ENCODE measurements at places on chromosomes 12 and 14.

DNA sequence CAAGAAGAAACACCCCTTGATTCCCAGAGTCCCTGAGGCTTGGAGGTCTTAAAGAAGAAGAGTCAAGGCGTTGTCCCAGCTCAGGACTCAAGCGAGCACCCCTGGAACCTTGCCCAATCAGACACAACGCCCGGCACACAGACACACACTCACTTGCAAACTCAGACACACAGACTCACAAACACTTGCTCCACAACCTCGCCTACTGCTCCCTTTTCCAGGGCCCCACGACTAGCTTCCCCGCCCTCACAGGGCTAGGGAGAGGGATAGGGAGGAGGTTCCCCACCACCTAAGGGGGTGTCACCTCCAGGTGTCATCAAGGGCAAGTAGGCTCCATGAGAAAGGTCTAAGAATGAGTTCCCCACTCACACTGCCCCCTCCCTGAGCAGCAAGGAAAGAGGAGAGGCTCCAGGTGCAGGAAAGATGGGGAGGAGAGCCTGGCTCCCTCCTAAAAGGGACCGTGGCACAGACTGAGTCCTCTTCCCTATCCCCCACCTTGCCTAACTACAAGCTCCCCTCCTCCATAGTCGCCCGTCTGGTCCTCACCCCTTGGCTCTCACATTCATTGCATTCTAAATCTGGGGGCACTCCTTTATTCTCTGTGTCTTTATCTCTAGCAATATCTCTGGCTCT lies 717 bp downstream of the WNT10B start:
- no peak for DNase-seq

DNA sequence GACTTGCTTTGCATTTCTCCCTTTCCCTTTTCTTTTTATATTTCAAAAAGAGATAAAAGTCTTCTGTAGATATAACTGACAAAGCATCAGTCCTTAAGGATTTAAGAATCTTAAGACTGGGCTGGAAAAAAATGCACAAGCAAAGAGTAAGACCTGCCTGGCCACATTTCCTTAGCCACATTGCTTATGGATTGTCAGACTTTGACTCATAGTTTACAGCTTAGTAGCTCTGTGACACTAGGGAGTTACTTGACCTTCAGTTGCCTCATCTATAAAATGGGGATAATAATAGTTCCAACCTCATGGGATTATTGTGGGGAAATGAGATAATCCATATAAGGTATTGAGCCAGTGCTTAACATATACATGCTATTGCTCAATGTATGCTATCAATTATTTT lies 66.4 kb upstream of the STK38L start:
- DNase-seq = no peak

- DNase-seq = no peak
Observed at GRCh38 chr12:108604208-108604941, 6.5 kb upstream of the TMEM119 start.

DNA sequence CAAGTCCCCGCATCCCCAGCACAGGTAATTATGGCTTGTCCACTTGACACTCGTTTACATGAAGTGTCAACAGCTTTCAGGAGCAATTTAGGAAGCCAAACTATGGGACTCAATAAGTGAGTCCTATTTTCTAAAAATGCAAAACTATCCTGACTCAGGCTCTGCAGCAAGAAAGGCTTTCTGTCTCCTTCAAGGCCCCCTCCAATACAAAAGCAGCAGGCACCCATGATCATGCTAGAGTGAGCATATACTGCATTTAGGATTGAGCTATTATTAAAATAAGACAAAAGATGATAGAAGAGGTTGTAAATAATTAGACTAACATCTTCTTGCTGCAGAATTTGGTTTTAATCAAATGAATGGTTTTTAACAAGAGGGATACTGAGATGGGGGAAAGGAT lies 3.2 kb downstream of the SIX6 start:
- no peak for DNase-seq

DNA sequence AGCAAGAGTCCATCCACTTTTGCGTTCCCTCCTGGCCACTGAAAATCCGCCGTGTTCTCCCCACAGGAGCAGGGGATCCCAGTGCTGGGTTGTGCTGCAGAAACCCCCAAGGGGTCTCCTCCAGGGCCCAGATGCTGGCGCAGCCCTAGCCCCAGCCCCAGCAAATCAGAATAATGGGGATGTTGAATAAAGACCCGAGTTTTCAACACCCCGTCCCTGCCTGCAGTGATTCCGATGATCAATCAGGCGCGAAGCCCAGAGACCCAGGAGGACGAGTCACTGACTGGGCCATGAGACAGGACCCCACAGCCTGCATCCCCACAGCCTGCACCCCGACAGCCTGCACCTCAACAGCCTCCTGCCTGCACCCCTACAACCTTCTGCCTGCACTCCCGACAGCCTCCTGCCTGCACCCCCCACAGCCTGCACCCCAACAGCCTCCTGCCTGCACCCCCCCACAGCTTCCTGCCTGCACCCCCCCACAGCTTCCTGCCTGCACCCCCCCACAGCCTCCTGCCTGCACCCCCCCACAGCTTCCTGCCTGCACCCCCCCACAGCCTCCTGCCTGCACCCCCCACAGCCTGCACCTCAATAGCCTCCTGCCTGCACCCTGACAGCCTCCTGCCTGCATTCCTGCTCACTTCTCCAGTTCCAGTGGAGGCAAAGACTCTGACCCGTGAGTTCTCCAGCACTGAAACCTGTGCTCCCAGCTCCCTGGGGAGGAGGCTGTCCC lies 37.2 kb downstream of the TNFAIP2 start:
- no peak for DNase-seq

GRCh38 chr12:120998435-120998834 lies 17.9 kb downstream of the C12orf43 start:
- DNase-seq = no peak

DNA sequence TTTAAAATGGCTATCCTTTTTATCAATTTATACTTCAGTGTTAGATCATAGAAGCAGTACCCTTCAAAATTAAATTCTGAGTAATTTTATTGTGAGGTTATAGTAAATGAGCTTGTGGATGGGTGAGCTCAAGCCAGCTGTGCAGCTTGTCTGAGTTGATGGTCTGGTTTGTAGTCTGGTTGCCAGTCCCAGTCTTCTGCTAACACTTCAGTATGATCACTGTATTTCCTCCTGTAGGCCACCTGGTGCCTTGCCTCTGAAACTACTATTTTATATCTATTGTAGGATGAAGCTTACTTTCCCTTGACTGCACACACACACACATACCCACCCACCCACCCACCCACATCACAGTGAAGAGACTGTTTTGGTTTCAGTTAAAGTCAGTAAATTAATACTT lies 496.4 kb downstream of the PCNX1 start:
- DNase-seq = peak; percentile 14

GRCh38 chr14:35682802-35683201 lies 126.3 kb downstream of the RALGAPA1 start:
- DNase-seq = no peak

GRCh38 chr12:5236022-5236640 lies 192.5 kb downstream of the KCNA5 start:
- no peak for DNase-seq

- peak; percentile 13 for DNase-seq
Observed at GRCh38 chr12:41521872-41522379, 333.8 kb downstream of the PDZRN4 start.

DNA sequence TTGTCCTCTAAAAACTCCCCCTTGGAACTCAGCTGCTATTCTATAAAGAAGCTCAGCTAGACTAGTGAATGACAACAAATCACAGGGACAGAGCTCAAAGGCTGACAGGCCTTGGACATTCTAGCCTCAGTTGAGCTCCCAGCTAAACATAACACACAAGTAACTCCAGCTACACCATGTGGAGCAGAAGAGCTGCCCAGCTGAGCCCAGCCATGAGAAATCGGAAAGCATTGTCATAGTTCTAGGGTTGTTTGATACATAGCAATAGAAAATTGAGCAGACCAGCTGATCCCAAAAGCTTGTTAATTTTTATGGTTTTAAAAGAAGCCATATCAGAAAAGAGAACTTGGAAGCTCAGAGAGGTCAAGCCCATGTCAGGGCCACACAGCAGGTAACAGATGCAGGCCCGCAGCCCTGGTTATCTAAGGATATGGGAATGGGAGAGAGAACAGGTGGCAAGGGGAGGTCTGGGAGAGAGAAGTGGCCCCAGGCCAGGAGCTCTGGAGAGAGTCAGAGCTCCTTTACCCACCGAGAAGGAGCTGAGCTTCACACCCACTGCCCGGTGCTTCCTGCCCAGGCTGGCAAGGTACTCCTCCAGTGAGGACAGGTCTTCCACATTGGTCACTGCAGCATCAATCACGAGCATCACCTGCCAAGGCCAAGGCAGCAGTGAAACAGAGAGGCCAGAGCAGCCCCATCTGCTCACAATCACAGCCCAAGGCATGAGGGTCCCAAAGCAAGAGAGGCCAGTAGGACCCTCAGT lies 2.9 kb downstream of the NGB start:
- DNase-seq = no peak

DNA sequence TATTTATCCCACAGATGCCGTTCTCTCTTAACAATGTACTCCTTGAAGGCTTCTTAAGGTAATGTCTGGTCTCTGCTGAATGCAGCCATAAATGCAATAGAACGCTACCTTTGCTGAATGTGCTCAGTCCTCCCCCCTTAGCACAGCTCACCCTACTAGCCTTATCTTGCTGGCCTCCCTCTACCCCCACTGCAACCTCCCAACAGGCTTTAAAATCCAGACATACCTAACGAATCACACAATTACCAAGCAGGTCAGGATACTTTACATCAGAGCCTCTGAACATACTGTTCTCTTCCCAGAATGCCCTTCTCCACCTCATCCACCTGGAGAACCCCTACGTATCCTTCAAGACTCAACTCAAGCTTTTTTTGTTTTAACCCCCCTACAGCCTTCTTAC lies 51.0 kb upstream of the CRADD start:
- no peak for DNase-seq

- DNase-seq = no peak
Observed at GRCh38 chr12:104722601-104723534, 235.2 kb downstream of the SLC41A2 start.

DNA sequence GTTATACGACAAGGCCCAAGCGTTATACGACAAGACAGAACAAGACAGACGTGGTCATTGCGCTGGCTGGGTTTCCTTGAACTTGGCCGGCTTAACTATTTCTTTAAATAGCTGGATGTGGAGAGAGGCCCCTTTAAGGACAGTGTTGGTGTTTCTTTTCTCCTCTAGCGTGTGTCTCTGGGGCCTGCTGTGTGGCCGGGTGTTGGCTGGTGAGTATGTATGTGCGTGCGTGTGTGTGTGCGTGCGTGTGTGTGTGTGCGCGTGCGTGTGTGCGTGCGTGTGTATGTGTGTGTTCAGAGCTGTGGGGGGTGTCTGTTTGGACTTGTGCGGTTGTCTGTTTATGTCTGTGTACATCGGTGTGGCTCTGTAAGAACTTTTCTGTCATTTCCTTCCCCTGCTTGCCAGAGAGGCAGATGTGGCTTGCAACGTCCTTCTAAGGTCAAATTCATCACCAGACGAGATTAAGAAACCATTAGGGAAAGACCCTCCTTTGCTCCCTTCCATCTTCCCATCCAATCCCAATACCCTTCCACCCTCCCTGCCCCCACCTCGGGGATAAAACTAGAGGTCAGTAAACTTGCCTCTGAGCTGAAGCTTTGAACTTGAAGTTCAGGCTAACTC lies 78.6 kb upstream of the TBX3 start:
- peak; percentile 42 for DNase-seq

- DNase-seq = peak; percentile 87
Observed at GRCh38 chr12:57899010-57899662, 42.2 kb upstream of the ATP23 start.

DNA sequence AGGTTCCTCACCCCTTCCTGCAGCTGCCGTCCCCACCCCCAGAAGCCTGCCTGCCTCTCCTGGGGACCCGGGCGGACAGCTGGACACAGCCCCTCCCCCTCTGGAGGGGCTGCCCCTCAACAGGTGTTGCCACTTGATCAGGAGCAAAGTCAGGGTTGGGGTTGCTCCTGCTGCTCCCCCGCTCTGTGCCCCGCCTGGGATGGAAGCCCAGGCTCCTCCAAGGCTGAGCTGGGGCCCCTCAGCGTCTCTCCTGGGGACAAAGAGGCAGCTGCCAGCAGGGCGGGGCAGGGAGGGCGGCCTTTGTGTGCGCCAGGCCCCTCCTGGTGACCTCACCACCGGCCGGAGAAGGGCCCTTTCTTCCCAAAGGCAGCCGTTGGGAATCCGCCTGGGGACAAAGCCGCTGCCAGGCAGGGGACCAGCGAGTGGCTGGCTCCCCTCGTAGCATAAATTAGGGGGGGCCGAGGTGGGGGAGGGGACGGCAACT lies 13.7 kb downstream of the TRMT61A start:
- no peak for DNase-seq

GRCh38 chr12:76914102-76914859 lies 35.5 kb upstream of the CSRP2 start:
- DNase-seq = no peak

- no peak for DNase-seq
Observed at GRCh38 chr12:13126494-13126893, 23.0 kb upstream of the GSG1 start.

- no peak for DNase-seq
Observed at GRCh38 chr12:132479938-132480622, 9.9 kb upstream of the FBRSL1 start.

GRCh38 chr12:92543840-92544239 lies 158.9 kb upstream of the PLEKHG7 start:
- no peak for DNase-seq

DNA sequence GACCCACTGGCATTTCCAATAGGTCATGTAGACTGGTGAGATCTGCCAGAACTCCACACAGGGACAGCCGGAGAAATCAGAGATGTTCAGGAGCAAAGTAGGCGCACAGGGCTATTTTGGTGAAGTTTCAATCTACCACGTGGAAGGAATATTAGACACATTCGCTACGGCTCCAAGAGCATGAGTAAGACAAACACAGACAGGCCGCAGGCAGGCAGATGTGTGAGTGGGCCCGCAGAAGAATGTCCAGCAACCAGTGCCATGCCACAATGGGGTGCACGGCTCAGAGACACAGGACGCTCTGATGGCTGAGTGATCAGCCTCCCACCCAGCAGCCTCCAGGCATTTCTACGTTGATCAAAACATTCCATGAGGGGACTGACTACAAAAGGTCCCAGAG lies 10.4 kb downstream of the SLC15A4 start:
- no peak for DNase-seq

- DNase-seq = no peak
Observed at GRCh38 chr14:23528555-23528954, 23.0 kb downstream of the ZFHX2 start.

GRCh38 chr14:55977392-55978150 lies 140.6 kb upstream of the PELI2 start:
- no peak for DNase-seq

Measured in T-helper 2 cell (primary cell).